Activated CD4-positive, alpha-beta T cell treated with anti-CD3 and anti-CD28 coated beads, Interleukin-2, amount 50 U/mL, for 48 hours (primary cell): ENCODE measurements at places on chromosomes 4 and X.

DNA sequence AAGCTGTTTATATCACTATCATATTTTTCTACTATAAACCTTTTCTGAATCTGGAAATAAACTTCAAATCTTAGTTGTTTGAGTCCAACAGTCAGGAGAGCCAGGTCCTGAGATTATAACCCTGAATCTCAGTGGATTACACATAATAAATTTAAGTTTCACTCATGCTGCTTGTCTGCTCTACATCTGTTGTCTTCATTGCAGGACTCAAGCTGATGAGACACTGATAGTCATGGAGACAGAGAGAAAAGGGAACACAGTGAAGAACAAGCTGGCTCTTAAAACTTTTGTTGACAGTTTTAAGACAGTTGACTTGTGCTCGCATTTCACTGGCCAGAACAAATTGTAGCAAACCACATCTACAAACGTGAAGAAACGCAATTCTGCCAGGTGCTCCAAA lies 327.0 kb upstream of the CTSO start:
- DNase-seq = no peak

DNA sequence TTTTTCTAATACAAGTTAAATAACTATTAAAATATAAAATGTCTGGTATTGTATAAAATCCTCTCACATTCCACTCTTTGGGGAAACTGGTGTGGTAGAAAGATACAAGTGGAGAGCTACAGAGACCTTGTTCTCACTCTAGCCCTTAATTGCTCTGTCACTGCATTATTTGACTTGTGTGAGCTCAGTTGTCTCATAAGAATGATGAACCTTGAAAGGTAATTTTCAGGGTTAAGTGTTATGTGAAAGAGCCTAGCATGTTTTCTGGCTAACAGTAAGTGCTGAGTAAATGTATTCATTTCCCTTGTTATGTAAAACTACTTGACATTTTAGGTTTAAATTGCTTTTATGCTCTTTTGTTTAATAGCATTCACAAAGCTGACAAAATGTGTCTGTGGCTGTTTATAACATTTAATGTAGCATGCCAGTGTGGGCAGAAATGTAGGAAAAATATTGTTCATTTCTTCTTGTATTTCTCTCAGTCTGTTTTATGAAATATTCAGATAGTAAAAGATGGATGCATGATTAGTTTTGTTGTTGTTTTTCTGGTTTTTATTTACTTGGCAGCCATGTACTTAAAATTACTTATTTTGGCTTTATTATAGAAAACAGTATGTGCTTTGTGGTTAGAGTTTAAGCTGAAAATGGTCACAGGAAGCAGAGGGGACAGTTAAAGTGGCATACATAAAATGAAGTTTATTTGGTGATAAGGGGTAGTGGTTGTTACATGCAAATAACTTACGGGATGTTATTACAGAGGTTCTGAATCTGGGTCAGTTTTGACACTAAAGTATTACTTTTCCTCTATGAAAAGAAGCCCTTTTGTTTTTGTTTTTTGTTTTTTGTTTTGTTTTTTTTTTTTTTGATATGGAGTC lies 29.2 kb downstream of the SLAIN2 start:
- DNase-seq = no peak

GRCh38 chr4:144861471-144861870 lies 215.5 kb downstream of the HHIP start:
- DNase-seq = no peak

- DNase-seq = no peak
Observed at GRCh38 chr4:125484912-125485311, 170.2 kb downstream of the FAT4 start.

- no peak for DNase-seq
Observed at GRCh38 chr4:95360906-95361695, 187.7 kb downstream of the UNC5C start.
